ENCODE measurements at places on chromosomes 16 and 17.

GRCh38 chr16:25033852-25034251 lies 18.7 kb upstream of the ARHGAP17 start:
- DNase-seq = no peak

GRCh38 chr16:53912155-53912554 lies 208.2 kb downstream of the FTO start:
- no peak for DNase-seq

DNA sequence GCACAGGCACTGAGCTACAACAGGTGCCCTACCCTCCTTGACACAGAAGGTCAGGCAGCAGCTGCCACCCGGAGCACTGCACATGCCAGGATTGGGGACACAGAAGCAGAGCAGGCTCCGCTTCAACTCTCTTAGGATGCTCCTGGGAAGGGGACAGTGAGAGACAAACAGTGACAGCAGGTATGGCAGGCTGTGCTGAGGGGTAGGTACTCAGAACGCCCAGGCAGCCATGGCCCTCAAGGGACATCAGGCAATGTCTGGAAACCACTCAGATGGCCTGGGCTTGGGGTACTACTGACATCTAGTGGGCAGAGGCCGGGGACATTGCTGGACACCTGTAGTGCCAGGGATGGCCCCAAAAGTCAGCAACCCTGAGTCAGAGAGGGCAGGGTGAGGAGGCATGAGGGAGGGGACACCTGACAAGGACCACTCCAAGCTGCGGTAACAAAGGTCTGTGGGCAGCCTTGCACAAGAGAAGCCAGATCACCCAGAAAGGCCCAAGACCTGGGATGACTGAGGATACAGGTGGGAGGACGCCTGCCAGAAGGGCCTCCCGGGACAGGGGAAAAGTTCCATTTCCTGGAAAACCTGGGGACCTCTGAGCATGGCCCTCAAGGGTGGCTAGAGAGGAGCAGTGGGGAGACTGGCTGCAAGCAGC lies 21.2 kb downstream of the PEMT start:
- DNase-seq = peak; percentile 6

- no peak for DNase-seq
Measured at GRCh38 chr17:66511135-66511534, 208.7 kb downstream of the PRKCA start.

- no peak for DNase-seq
Measured at GRCh38 chr17:15422392-15422965, 44.9 kb downstream of the CDRT4 start.

GRCh38 chr16:51665436-51665998 lies 514.4 kb upstream of the SALL1 start:
- DNase-seq = no peak

- no peak for DNase-seq
Measured at GRCh38 chr16:29821643-29822115, 1.4 kb downstream of the MVP start.

- DNase-seq = no peak
Measured at GRCh38 chr16:22633799-22634198, 123.1 kb downstream of the NPIPB5 start.

GRCh38 chr16:88345721-88346560 lies 36.8 kb upstream of the ZNF469 start:
- DNase-seq = no peak

DNA sequence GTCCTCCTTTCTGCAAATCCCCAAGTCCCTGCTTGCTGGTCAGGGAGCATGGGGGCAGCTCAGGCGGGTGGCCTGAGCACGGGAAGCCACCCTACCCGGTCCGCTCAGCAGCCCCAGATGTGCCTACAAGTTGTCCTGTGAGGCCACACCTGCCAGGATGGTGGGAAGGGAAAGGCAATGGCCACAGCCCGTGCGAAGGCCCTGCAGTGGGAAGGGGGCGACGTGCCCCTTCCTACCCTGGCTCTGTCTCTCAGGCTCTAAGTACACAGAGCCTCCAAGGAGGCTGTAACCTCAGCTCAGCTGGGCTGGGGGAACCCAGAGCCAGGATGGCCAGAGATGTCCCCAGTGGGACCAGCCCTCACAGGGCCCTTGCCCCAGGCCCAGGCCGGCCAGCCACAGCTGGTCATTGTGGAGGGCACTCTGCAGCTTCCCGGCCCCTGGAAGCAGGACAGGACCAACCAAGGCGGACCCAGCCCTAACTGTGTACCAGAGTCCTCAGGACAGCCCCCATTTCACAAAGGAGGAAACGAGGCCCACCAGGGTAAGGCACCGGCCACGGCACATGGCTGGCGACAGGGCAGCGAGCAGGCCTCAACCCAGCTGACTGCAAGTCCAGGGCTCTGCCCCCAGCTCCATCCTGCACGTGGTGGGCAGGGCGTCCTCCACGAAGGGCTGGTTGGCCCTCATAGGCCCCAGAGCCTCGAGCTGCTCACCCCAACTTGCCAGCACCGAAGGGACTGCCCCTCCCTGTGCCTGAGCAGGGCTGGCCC lies 82.3 kb downstream of the RTN4RL1 start:
- DNase-seq = no peak

GRCh38 chr16:67803894-67804293 lies 2.5 kb downstream of the RANBP10 start:
- no peak for DNase-seq

DNA sequence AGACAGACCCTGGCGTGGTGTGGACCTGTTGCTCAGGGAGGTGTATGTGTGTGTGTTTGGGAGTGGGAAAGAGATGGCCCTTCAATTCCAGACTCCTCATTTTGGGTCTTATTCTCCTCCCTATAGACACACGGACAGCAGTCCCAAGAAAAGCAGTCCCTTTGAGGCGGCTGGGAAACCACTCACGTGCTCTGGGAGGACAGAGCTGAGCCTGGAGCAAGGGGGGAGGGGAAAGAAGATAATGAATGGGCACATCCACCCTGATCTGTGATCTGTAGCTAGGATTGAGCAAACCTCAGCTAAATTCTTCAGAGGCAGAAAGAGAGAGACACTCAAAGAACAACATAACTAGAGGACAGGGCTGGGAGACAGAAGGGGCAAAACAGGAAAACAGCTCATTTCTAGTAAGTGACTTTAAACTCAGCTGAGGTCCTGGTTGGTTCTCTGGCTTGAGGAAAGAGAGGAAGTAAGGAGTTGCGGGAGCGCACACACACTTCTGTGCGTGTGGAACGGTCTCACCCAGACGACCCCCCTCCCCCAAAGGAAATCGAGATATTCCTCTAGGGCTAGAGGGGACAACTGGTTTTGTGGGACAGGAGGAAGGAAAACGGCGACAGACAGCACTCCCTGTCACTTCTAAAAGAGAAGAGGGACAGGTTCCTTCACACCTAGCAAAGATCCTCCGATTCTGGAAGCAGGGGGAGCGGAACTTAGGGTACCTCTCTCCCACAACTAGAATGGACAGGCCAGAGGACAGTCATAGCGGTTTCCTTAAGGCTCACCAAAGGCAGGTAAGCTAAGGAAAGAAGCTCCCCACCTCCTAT lies 658 bp downstream of the RAB5C start:
- no peak for DNase-seq

GRCh38 chr17:38430822-38431221 lies 2.6 kb downstream of the ARHGAP23 start:
- no peak for DNase-seq

GRCh38 chr17:61578645-61579044 lies 12.4 kb downstream of the NACA2 start:
- DNase-seq = no peak

- DNase-seq = no peak
Measured at GRCh38 chr16:88881007-88881615, 14.7 kb upstream of the PABPN1L start.

GRCh38 chr17:61057257-61057656 lies 342.4 kb upstream of the TBX2 start:
- no peak for DNase-seq

DNA sequence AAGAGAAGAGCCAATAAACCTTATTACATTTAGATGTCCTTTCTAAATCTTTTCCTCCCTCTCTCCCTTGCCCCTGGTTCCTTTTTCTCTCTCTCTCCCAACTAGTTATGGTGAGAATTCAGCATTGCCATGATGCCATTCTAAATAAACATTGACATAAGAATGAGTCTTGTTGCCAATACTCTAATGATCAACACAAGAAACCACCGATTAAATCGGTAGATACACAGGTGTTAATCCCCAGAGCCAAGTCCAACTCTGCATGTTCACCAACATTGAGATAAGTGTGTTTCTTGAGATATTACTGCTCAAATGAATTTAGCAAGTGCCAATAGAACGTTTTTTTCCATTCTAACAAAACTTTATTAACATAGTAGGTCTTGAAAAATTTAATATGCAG lies 412.1 kb downstream of the KCNJ2 start:
- no peak for DNase-seq

DNA sequence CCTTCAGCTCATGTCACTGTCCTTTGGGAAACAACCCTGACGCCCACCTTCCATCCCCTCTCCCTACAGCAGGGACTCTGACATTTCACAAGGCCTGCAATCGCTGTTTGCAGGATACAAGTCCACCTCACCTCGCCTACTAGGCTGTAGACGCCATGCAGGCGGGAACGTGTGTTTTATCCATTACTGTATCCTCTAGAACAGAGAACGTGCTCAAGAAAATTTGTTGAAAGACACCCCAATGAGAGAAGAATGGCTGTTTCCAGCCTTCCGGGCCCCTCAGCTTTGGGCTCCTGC lies 1.5 kb upstream of the TTYH2 start:
- DNase-seq = no peak

DNA sequence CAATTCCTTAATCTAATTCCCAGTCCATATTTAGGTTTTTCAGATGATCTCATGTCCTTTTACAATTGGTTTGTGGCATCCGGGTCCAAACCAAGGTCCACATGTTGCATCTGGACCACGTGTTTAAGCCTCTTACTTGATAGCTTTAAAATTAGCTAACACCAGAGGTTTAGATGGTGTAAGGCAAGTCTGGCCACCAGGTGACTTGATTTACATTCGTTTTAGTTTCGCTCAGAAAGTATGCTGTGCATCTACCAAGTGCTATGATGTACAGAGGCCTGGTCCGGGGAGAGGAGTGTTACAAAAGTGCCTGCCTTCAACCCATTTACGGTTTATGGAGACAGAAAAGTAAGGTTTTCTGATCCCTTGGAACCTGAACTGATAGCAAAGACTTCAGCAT lies 878 bp upstream of the DNAJA2 start:
- DNase-seq = no peak

DNA sequence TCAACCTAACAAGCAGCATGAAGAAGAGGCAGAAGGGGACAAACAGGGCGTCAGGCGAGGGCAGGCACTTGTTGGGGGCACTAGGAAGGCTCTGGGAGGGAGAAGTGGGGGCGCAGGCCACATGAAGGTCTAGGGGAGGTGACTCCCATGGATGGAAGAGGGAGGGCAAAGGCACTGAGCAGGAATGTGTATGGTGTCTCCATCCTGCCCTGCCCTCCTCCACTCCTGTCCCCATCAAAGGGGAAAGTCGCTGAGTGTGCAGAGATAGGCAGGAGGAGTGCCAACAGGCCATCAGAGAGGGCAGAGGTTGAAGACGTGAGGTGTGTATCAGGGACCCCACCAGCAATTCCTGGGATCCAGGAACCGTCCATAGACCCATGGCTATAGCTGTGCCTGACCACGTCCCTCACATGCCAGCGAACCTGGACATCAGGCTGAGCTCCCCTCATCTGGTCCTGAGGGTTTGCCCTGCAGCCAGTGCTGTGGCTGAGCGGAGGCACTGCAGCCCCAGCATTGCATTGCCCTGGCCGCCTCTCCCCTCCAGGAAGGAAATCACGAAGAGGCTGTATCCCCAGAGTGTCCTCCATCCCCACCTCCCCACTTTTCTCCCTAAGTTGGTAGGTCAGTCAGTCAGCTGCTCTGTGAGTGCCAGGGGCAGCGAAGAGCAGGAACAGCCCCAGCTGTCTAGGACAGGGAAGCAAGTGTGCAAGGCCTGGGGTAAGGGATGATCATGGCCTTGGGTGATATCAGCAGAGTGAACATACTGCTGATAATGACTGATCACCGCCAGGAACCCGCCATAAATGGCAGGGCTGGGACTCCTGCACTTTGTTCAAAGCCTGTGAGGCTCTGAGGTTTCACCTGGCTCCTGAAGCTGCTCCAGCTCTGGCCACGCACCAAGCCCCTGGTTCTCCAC lies 6.2 kb upstream of the CYB561 start:
- no peak for DNase-seq

DNA sequence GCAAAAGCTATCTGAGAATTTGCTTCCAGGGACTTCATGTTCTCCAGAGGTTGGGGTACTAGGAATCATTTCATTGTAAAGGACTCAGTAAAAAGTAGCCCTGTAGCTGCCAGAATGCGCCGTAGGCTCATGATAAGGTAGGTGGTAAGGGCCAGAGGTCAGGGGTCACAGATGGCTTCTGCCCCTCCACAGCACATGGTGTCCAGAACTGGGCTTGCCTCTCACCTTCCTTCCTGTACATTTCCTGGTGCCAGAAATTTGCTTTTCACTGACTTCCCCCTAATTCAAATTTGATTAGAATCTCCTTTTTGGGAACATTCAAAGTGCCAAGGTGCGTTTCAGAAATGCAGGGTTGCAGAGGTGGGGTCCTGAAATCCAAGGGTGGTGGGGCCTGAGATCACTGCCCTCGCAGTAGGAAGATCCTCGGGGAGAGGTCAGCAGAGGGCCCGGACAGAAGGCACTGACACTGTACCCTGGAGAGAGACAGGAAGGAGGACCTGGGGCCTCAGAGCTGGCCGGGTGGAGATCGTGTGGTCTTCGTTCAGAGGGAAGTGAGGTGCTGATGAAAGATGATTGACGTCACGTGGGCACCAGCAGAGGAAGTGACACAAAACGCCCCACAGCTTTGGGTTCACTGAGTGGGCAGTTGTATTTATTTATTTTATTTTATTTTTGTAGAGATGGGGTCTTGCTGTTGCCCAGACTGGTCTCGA lies 25.5 kb upstream of the METRNL start:
- no peak for DNase-seq

DNA sequence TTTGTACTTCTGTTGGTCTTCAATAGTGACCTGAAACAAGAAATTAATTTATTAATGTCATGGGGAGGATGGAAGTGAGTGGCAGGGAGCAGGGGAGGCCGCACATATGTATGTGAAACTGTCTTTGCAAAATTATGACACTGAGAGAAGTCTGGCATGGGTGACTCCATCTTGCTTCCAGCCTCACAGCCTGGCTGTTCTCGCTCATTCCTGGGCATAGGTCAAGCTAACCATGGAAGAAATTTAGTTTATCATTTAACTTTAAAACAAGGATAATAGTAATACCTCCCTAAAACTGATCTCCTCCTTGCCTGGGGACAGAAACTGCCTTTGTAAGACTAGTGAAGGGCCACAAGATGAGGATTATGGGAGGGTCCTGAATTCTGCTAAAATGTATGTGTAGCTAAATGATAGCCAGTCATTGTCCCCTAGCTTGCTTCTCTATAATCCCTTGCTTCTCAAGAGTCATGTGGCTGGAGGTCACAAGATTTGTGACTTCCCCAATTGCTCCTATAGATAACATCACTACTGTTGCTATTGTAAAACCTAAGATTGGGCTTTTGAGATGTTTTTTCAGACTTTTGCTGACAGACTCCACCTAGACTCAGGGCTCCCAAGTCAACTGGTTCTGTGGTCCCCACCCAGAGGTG lies 126.0 kb downstream of the HS3ST3A1 start:
- DNase-seq = no peak

- no peak for DNase-seq
Measured at GRCh38 chr16:8848231-8848938, 20.4 kb downstream of the CARHSP1 start.

GRCh38 chr16:324451-325334 lies 27.8 kb downstream of the AXIN1 start:
- DNase-seq = no peak
